Hematopoietic multipotent progenitor cell treated with erythropoietin and hydrocortisone succinate and interleukin-3 and kit ligand, for 4 days (in vitro differentiated cells): ENCODE measurements at places on chromosomes 4 and X.

- no peak for DNase-seq
These were observed 131.2 kb downstream of the LDB2 start for GRCh38 chr4:16767251-16767650.

DNA sequence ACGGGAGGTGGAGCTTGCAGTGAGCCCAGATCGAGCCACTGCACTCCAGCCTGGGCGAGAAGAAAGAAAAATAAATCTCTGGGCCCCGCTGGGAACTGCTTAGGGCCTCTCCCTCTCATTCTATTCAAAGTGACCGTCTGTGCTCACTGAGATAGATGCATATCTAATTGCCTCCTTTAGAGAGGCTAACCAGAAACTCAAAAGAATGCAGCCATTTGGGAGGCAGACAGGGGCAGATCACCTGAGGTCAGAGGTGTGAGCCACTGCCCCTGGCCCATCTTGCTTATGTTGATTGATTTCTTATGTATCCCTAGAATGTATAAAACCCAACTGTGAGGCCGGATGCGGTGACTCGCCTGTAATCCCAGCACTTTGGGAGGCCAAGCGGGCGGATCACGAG is 6.2 kb upstream of the CSF2RA start:
- DNase-seq = no peak

- no peak for DNase-seq
These were observed 29.0 kb downstream of the CLOCK start for GRCh38 chr4:55517526-55518229.

DNA sequence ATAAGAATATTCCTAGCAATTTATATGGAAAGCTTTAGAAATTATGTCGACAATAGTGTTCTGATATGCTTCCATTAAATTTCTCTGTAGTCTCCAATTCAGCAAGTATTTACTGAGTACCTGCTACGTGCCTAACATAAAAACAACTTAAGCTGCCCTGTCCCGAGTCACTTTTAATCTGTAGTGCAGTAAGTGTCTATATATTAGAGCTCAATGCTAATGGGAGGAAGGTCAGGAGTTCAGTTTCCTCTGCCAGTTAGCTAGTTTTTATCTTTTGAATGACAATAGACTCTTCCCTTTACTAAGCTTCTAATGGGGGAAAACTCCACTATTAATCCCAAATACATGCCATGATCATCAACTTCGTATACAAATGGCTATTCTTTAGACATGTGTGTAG is 118.7 kb upstream of the NAP1L5 start:
- no peak for DNase-seq

GRCh38 chr4:6566391-6567190 is 8.4 kb upstream of the MAN2B2 start:
- peak; percentile 21 for DNase-seq

DNA sequence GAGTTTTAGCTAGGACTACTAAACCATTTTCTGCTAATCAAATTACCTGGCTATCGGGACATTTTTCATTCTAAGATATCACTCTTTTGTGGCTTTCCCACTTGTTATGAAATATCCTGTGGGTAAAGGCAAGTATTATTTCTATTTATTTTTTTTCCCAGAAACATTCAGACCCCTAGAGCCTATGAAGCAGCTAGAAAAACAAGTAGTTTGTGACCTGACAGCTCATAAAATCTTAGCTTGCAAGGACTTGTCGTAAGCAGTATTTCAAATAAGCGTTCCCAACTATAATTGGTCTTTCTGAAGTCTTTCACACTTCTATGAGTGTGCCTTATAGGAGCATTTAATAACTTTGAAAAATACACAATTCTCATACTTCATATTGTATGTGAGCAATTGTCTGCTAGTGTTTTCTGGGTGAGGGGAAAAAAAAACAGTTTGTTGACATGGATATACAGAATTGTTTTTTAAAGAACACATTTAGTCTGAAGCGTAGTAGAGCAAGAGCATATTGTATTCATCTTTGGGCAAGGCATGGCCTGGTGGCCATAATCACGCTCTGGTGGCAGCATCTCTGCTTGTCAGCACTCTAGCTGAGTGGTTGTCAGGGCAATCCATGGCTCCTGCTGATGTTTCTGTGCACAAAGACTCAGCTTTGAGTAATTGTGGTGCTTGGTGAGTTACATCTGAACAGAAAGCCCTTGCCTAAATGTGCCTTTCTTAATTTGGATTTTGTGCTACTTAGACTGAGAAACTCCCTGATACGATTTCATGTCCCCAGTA is 2.6 kb downstream of the MCUB start:
- DNase-seq = no peak

DNA sequence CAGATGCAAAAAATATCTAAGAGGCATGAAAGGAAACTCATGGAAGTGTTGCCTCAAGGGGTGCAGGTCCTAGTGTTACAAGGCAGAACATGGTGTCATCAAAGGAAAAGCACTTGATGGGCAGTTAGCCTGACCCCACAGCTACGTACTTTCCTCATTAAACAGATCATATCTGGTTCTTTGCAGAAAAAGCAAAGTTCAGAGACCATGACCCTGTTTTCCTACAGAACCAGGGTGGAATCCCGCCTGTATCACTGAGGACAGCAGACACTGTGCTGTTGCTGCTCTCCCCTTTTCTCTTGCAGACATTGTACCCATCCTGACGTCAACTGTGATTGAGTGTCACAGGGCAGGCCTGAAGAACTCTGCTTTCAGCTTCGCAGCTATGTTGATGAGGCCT is 91.7 kb downstream of the RFC1 start:
- DNase-seq = no peak

- peak; percentile 44 for DNase-seq
These were observed 7.9 kb downstream of the CXCL6 start for GRCh38 chr4:73844345-73844744.

GRCh38 chr4:124501576-124501975 is 211.0 kb downstream of the ANKRD50 start:
- no peak for DNase-seq

- no peak for DNase-seq
These were observed 36.7 kb downstream of the SMPX start for GRCh38 chrX:21721195-21721594.

GRCh38 chr4:147629783-147630730 is 12.9 kb downstream of the TMEM184C start:
- DNase-seq = no peak

- peak; percentile 48 for DNase-seq
These were observed 26.4 kb downstream of the NOP14 start for GRCh38 chr4:2936773-2937145.

DNA sequence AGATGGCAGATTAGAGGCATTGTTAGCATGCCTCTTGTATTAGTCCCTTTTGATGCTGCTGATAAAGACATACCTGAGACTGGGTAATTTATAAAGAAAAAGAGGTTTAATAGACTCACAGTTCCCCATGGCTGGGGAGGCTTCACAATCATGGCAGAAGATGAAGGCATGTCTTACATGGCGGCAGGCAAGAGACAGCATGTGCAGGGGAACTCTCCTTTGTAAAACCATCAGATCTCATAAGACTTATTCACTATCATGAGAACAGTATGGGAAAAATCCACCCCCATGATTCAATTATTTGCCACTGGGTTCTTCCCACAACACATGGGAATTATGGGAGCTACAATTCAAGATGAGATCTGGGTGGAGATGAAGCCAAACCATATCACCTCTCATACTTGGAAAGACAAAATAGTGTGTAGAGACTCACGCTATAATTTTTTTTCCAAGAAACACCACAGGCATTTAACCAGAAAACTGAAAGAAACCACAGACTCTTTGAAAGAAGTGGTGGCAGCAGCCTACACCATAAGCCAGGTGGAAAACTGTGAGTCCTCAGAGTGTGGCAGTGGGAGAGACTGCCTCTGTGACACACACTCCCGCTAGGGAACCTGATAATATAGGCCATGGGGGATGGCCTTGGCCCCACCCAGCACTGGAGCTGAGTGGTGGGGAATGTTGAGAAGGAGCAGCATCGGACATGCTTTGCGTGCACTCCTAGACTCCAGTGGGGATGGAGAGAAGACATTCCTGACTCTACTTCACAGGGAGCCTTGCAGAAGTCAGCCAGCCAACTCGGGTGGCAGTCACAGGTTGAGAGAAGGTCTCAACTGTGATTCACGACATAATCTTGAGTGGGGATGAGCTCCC is 51.5 kb downstream of the SLC2A9 start:
- DNase-seq = peak; percentile 22

DNA sequence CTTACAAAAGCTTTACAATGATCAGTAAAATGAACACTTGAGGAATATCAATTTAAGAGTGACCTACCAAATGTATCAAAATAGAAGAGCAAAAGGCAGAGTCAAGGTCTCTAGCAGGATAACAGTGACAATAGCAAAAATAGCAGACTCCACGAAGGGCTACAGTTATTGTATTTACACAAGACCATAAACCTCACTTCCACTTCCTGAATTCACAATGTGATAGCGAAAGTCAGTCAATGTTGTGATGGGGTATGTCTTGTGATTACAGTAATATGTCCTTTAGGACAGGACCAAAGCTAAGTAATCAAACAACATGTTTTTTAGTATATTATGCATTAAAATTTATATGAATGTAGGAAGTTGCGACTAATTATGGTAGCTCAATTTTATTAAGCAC is 139.6 kb downstream of the IQCM start:
- no peak for DNase-seq

DNA sequence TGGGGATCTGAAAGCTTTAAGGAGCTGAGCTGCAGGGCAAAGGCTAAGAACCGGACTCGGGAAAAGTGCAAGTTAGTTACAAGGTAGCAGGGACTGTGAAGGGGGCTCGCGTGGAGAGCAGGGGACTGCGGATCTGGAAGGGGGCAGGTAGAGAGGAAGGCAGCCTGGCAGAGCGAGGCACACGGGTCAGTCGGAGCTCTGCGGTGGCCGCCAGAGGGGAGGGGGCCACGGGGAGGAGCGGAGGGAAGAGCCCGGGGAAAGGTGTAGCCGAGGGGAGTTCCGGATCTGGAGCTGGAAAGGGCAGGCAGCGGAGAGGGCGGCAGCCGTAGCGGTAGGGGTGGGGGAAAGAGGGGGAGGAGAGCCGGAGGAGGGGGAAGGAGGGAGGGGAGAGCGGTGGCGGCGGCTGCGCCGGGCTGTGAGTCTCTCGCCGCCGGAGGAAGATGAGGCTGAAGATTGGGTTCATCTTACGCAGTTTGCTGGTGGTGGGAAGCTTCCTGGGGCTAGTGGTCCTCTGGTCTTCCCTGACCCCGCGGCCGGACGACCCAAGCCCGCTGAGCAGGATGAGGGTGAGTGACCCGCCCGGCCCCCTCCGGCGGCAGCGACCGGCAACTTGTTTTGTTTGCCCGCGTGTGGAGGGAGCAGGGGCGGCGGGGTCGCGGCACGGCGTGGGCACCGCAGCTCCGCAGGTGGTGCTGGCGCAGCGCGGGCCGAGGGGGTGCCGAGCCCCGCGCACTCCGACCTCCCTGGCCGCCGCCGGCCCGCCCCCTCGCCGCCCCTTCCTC is at the start of gene GALNT7:
Gene GALNT7, plus strand, starts transcription at position 416 of the 782 bp plus-strand sequence. Its CDS starts 25 bp downstream, at position 441.
- peak; percentile 92 for DNase-seq

GRCh38 chr4:150219841-150220240 is 141.6 kb downstream of the DCLK2 start:
- no peak for DNase-seq

DNA sequence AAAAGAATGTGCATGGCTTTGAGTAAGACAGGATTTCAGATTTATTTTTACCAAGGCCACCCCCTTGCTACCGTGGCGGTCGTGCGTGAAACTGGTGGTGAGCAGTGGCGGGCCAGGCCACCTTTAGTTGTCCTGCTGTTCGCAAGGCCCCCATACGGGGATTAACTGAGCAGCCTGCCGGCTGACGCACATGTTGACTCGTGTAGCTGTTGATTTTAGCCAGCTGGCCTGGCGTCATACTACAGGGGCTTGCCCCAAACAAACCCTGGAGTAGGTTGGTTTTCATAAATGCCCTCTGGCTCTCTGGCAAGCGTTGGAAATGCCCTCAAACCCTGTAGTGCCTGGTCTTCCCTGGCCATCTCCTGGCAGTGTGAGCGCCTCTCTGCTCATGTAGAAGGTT is 28.4 kb downstream of the WFS1 start:
- no peak for DNase-seq

GRCh38 chrX:19513383-19513782 is 1.9 kb downstream of the MAP3K15 start:
- no peak for DNase-seq

GRCh38 chr4:17577665-17578481 is 875 bp downstream of the LAP3 start:
- DNase-seq = peak; percentile 70

- DNase-seq = no peak
These were observed 62.1 kb upstream of the S100G start for GRCh38 chrX:16587836-16588235.

GRCh38 chrX:42241421-42241820 is 318.1 kb upstream of the CASK start:
- no peak for DNase-seq

DNA sequence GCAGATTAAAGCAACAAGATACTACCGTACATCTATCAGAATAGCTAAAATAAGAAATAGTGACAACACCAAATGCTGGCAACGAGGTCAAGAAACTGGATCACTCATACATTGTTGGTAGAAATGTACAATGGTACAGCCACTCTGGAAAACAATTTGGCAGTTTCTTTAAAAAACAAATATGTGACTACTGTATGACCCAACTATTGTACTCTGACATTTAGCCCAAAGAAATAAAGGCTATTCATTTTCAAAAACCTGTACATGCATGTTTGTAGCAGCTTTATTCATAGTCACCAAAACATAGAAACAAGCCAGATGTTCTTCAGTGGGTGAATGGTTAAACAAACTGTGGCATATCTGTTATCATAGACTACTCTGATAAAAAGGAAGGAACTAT is 8.2 kb downstream of the CLCN3 start:
- DNase-seq = peak; percentile 10

GRCh38 chrX:39247536-39247935 is 446.3 kb downstream of the MID1IP1 start:
- DNase-seq = no peak
